Stimulated activated CD4-positive, alpha-beta T cell treated with anti-CD3 and anti-CD28 coated beads, Interleukin-15, amount 100 ng/mL, for 1 hour (primary cell): ENCODE measurements at places on chromosomes 11 and 22.

DNA sequence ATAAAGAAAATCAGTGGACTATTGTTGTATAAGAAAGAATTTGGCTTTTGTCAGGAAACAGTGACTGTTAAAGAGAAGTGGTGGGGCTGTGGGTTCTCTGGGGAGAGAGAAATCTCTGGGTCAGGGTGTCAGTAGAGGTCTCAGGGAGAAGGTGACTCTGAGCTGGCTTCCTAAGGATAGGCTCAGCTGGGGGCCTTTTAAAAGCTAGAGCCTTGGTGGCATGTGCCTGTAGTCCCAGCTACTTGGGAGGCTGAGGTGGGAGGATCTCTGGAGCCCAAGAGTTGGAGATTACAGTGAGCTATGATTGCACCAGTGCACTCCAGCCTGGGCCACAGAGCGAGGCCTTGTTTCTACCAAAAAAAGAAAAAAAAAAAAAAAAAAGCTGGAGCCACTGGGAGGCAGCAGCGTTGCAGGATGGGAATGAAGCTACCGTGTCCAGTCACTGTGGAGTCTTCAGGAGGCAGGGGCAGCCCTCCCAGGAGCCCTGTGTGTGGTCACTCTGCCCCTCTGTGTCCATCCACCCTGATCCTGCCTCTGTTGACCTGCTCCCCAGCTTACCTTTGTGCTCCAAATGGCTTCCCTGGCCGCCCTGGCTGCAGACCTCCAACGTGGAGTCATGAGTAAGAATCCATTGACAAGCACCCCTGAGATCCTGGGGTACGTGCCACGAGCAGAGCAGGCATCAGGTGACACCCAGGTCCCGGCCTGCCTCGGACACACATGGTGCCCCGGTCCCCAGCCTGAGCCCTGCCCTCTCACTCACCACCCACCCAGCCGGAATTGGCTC, 5.4 kb upstream of the MIF start:
- DNase-seq = no peak

- no peak for DNase-seq
Observed at GRCh38 chr11:111733016-111733415, 33.2 kb downstream of the PPP2R1B start.

DNA sequence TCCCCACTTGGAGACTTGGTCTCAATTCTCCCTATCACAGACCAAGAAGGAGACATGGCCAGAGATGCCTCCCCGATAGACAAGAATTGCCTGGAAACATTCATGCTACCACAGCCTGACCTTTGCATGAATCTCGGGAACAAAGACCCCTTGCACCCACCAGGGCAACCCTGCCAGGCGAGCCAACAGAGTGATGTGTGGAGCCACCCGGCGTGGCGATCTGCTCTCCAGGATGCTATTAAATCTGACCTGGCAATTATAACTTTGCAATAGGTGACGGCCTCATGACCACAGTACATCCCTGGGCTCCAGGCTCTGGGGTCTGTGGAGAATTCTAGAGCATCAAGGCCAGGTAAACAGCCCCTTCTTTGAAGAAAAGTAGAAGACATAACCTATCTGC, 31.1 kb upstream of the MN1 start:
- DNase-seq = no peak

DNA sequence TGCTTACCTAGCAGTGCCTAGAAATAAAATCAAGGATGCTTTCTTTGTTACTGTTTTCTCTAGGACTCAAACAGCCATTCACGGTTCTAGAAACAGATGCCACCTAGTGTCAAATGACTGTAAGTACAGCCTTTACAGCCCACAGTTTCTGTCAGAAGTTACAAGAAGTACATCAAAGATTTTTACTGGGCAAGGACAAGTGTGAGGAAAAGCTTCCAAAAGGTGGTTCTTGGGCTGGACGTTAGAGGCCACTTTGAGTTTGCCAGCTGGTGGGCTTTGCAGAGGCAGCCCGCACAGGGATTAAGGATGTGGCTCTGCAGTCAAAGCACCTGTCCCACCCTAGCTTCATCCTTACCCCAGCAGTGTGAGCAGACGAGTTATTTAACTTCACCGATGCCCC, 6.9 kb downstream of the KMT5B start:
- no peak for DNase-seq

- no peak for DNase-seq
Observed at GRCh38 chr22:20052309-20053259, 27.5 kb upstream of the DGCR8 start.

DNA sequence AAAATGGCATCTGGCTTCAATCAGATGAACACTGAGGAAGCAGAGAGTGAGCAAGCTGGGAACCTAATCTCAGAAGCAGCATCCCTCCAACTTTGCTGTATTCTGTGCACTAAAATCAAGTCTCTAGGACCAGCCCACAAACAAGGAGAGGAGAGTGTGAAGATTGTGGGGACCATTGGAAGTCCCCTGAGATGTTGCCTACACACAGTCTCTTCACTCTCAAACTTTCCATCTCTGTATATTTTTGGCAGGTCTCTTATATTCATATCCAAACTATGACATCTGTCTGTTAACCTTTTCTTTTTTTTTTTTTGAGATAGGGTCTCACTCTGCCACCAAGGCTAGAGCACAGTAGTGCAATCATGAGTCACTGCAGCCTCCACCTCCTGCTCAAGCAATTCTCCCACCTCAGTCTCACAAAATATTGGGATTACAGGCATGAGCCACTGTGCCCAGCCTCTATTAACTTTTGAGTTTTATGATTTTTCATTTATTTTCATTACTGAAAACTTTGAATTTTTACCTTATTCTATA, 1096.4 kb downstream of the TBC1D22A start:
- DNase-seq = no peak

- DNase-seq = no peak
Observed at GRCh38 chr11:63583357-63583677, 20.1 kb upstream of the PLAAT2 start.

DNA sequence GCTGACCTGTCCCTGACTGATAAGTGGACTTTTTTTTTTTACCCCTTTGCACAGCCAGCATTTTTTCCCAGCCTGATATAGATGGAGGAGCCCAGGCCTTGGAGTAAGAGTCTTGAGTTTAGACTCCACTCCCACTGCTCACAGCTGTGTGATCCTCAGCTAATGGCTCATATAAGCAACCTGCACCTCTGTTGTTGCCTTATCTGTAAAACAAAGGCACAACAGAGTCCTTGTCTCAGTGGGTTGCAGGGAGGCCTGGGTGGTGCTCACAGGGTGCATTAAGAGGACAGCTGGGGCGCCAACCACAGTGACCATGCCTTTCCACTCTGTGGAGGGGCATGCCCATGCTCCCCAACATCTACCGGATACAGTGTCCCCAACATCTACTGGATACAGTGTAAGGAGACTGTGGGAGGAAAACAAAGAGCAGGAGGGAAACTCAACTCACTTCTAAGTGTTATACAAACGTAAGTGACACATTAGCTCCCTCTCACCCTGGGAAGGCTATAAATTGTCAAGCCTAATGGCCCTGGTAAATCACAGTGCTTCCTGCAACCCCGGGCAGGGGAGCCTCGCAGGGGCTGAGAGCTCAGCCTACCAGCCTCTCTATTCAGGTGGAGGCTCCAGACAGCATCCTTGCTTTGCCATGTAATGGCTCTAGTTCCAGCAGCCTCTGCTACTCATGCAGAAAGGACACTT, 109.5 kb downstream of the TENM4 start:
- DNase-seq = no peak

- DNase-seq = no peak
Observed at GRCh38 chr11:14258221-14258935, 100.6 kb downstream of the RRAS2 start.

GRCh38 chr11:135008001-135008405, 596.0 kb upstream of the B3GAT1 start:
- DNase-seq = no peak

- no peak for DNase-seq
Observed at GRCh38 chr22:23177197-23177596, 3.1 kb upstream of the BCR start.

DNA sequence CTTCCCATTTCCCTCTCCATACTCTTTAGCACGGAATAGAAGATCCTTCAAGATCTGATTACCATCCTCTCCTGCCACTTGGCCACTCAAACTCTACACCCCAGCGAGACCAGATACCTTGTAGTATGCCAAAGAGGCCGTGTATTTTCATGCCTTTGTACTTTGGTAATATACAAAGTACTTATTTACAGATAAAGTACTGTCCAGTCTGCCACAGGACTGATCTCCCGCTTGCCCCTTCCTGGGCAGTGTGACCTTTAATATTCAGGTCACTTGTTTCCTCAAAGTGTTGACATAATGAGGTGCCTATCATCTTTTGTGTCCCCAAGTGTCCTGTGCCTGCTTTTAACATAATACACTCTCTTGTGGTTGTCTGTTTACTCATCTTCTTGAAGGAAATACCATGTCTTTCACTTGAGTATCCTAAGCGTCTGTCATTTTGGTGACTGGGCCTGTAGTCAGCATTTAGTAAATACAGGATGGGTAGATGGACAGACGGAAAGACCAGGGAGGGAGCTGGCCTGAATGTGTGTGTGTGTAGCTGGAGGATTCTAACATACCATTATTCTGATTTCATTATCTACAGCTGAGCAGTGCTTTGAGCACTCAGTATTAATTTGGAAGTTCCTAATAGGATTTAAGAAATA, 137.4 kb downstream of the NAV2 start:
- DNase-seq = no peak

GRCh38 chr11:103690356-103690755, 346.1 kb upstream of the DDI1 start:
- DNase-seq = no peak

DNA sequence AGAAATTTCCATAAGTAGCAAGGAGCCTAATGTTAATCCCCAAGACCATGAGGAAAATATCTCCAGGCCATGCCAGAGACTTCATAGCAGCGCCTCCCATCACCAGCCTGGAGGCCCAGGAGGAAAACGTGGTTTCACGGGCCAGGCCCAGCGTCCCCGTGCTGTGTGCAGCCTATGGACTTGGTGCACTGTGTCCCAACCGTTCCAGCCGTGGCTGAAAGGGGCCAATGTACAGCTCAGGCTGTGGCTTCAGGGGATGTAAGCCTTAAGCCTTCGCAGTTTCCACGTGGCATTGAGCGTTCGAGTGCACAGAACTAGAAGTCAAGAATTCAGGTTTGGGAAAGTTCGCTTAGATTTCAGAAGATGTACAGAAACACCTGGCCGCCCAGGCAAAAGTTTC, 510.7 kb downstream of the CNTN5 start:
- no peak for DNase-seq

DNA sequence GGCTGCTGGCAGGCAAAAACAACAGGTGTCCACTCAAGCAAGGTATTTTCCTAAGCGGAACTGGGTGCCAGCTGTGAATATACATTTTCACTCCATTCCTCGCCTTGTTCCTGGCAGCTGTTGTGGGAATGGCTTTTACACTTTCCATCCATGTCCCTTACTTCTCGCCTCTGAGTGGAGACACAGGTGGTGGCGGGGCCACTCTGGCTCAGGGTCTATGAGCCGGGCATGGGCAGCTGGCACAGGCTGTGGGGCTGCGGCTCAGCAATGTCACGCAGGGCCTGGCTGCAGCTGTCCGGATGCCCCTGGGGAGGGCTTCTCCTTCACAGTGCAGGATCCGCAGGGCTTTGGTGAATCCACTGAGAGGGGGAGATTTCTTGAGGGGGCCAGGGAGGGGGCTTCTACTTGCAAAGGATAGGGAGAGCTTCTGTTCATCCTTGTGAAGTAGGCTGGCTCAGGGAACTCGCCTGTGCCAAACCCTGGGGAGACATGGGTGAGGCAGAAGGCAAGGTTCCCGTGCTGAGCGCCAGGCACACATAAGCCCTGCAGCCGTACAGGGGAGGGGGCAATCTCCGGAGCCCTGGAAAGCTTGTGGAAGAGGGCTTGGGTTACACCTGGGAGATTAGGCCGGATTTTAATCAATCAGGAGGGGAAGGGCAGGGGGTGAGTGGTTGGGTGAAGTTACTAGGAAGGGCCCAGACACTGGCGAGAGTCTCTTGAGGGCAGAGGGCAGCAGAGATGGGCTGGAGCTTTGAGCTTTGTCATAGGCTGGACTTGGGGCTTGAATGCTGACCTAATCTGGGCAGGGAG, 45.7 kb downstream of the KCNQ1OT1 start:
- no peak for DNase-seq

- no peak for DNase-seq
Observed at GRCh38 chr11:76824083-76824939, 36.4 kb upstream of the ACER3 start.

GRCh38 chr11:78168539-78169477, 19.6 kb downstream of the KCTD21 start:
- DNase-seq = no peak

GRCh38 chr11:118918128-118918685, 7.5 kb downstream of the BCL9L start:
- DNase-seq = no peak

DNA sequence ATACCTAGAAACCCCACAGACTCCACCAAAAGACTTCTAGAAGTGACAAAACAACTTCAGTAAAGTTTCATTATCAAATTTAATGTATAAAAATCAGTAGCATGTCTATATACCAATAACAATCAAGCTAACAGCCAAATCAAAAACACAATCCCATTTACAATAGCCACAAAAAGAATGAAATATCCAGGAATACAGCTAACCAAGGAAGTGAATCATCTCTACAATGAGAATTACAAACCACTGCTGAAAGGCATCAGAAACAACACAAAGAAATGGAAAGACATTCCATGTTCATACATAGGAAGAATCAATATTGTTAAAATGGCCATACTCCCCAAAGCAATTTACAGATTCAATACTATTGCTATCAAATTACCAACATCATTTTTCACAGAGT, 46.0 kb downstream of the PRCP start:
- DNase-seq = no peak

DNA sequence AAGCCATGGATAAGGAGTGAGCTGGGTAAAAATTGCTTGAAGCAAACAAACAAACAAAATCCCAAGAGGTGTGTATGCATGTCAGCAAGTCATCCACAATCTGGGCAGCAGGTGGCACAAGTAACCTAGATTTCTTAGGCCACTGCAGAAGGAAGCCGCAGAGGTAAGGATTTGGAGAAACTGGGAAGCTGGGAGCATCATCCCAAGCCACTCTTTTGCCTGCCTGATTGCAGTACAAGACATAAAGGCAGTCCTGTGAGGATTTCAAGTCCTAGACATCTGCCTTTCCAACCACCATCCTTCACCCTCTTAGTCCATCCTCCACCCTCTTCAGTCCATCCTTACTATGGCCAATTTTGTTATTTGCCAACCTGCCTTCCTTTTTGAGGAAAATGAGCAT, 67.2 kb upstream of the BMAL1 start:
- DNase-seq = no peak

GRCh38 chr11:6431861-6432260, 8.9 kb downstream of the HPX start:
- DNase-seq = no peak

- no peak for DNase-seq
Observed at GRCh38 chr11:19607656-19608360, 104.8 kb upstream of the NAV2 start.

GRCh38 chr11:47248304-47248663, 330 bp downstream of the ACP2 start:
- no peak for DNase-seq

- DNase-seq = no peak
Observed at GRCh38 chr22:35315855-35316745, 16.4 kb downstream of the TOM1 start.
